ENCODE measurements at places on chromosomes 3 and 15. TPM values are rescaled to one million over a fixed set of nuclear protein-coding genes. Genes with fewer than 3 reads are reported as not detected.
A peak's percentile ranks its signal among the peaks of the same experiment; 100 is the strongest.

SAMMSON gene
- not detected for total RNA-seq

ZNF80 gene
- total RNA-seq: not detected

OSBPL10 gene
- 3.7 TPM for total RNA-seq

DNA sequence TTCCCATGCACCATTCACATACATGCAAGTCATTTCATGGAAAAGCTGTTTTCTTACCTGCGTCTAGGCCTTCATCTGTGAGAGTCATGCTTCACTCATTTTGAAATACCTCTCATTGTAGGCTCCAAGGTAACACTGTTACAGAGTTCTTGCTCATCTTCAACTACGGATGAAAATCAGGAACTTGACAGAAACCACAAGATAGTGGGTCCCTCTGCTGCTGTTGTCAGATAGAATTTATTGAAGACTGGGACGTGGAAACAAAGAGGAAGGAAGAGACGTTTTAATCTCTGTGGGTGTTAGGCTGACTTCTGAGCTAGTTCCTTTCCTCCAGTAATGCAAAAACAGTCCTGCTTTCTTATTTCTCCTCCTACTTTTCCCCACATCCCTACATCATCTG is at the start of gene P2RY14:
Gene P2RY14 (minus strand): TSS at position 313 of the 400 bp plus-strand sequence. CDS start 64,226 bp downstream, outside the sequence.
- DNase-seq: no peak

- peak; percentile 23 for DNase-seq
Measured at GRCh38 chr3:69079269-69080159, 651 bp downstream of the UBA3 start.

PLA2G4D gene
- total RNA-seq: not detected

DNA sequence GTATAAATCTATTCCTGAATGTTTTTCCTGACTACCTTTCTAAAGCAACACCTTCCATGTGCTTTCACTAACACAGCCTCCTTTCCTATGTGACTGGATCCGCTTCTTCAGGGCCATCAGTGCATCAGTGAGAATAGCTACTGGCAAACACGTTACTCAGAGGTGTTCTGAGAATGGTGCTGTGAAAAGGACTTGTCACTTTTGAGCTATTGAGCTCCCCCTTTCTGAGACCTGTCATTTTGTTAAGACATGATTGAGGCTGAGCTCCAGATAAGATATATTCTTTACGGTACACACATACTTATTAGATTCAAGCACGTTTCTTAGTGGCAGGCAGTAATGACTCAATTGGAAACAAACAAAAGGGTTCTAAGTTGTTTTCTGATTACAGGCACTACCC is 45.0 kb upstream of the ADCY5 start:
- no peak for DNase-seq

- DNase-seq: no peak
Measured at GRCh38 chr3:56962206-56962605, 98.3 kb upstream of the SPATA12 start.

DNA sequence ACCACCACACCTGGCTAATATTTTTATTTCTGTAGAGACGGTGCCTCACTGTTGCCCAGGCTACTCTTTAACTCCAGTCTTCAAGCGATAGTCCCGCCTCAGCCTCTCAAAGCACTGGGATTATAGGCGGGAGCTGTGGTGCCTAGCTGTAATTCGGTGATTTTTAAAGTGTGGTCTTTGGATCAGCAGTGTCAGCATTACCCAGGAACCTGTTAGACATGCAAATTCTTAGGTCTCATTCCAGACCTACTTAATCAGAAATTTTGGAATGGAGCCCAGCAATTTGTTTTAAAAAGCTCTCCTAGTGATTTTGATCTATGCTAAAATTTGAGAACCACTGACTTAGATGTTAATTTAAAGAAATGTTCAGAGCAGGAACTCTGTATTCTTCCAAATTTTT is 51.9 kb downstream of the GOLM2 start:
- DNase-seq: peak; percentile 15

LRRN1 gene
- not detected for total RNA-seq

BMF gene
- not detected for total RNA-seq

GRCh38 chr3:185734725-185735096 is 90.1 kb downstream of the IGF2BP2 start:
- no peak for DNase-seq

- no peak for DNase-seq
Measured at GRCh38 chr3:168864107-168865021, 768.6 kb upstream of the GOLIM4 start.

DNA sequence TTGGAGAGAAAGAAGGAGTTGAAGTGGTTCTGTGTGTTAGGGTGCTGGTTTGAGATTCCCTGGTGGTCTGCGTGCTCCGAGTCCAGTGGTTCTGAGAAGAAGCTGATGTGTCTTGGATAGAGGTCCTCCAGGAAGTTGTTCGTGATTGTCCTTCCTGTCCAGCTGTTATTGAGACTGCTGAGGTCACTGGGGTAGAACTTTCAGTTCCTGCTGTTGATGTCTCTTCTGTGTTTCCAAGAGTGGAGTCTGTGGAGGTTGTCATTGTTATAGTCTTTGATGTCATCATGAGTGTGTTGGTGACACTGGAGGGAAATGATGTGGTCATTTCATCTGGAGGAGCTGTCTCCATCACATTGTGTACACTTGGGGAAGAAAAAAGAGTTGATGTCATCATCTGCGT is 20.8 kb downstream of the MUC4 start:
- no peak for DNase-seq

NDN gene
- total RNA-seq: 43.3 TPM

- DNase-seq: no peak
Measured at GRCh38 chr15:59360896-59361295, 11.8 kb downstream of the MYO1E start.

Data from MG63 (cell line).